ENCODE measurements at places on chromosomes 12 and 14.

- no peak for DNase-seq
Measured at GRCh38 chr12:130398100-130398848, 60.6 kb downstream of the PIWIL1 start.

DNA sequence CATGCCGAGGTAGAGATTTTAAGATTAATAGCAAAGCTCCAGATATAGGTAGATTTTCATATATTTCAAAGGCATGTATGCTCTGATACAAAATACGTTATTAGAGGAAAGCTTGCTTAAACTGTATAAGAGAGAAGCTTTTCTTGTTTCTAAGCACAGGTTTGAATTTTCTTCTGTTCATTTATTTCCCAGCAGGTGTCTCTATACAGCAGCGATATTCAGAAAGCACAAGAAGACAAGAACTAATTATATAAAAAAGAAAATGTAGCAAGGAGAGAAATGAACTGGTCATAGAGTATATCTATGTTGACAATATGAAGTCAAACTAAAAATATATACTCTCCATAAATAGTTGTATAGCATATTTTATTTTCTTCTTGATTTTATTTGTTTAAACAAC is 307.4 kb upstream of the NOVA1 start:
- no peak for DNase-seq

DNA sequence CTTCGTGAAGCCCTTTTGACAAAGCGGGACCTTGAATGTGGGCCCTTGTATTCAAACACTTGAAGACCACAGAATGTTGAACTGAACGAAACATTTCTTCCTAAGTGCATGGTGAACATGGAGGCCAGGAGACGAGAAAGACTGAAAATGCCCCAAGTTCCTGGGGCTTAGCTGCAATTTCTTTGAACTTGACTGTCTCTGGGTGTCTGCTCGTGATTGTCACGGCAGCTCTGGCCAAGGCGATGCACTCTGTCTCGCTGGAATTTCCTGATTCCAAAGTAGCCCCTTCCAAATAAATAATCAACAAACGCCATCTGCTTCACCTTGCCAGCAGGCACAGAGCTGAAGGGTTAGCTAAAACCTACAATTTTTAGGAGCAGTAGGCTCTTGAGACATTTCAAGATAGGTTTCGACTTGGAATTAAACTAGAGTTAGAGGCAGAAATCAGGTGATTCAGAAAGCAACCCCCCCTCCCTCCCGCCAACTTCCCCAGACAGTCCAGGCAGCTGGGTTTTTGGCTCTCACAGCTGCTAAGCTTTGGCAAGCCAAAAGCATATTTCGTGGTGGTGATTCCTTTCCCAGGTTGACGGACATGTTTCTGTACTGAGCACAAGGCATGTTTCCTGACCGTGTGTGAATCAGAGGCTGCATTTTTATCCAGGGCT is 13.5 kb upstream of the IRF2BPL start:
- DNase-seq, result no peak

- no peak for DNase-seq
Measured at GRCh38 chr12:119682639-119683252, 14.8 kb downstream of the PRKAB1 start.

DNA sequence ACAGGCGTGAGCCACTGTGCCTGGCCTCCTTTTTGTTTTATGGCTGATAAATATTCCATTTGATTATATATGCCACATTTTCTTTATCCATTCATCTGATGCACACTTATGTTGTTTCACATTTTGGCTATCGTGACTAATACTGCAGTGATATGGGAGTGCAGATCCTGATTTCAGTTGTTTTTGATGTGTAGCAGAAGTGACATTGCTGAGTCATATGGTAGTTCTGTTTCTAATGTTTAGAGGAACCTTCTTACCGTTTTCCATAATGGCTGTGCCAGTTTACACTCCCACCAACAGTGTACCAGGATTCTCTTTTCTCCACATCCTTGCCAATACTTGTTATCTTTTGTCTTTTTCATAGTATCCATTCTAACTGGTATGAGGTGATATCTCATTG is 235.9 kb downstream of the ERC1 start:
- DNase-seq, result no peak
